ENCODE measurements at places on chromosomes 6 and 20.
A peak's percentile ranks its signal among the peaks of the same experiment; 100 is the strongest.

GRCh38 chr6:165178056-165178455, 131.3 kb downstream of the C6orf118 start:
- H3K4me3 ChIP-seq, result no peak overlapping the region
- no peaks in the 10 kb centered on the region for H3K36me3 ChIP-seq
- no peak for DNase-seq
- no peaks in the 10 kb centered on the region for H3K27me3 ChIP-seq
- no peak overlapping the region for H3K27ac ChIP-seq

GRCh38 chr20:63234693-63235398, 859 bp upstream of the BIRC7 start:
- no peaks in the 10 kb centered on the region for H3K27me3 ChIP-seq
- H3K4me1 ChIP-seq, result no peaks in the 10 kb centered on the region
- no peaks in the 10 kb centered on the region for H3K36me3 ChIP-seq
- no peak overlapping the region for H3K27ac ChIP-seq
- DNase-seq, result no peak
- H3K4me3 ChIP-seq, result no peak overlapping the region

- H3K4me3 ChIP-seq, result no peak overlapping the region
- no peaks in the 10 kb centered on the region for H3K4me1 ChIP-seq
- no peaks in the 10 kb centered on the region for H3K36me3 ChIP-seq
- H3K27me3 ChIP-seq, result no peaks in the 10 kb centered on the region
- no peak overlapping the region for H3K27ac ChIP-seq
- no peak for DNase-seq
Measured at GRCh38 chr6:88611721-88612120, 351.7 kb downstream of the RNGTT start.

DNA sequence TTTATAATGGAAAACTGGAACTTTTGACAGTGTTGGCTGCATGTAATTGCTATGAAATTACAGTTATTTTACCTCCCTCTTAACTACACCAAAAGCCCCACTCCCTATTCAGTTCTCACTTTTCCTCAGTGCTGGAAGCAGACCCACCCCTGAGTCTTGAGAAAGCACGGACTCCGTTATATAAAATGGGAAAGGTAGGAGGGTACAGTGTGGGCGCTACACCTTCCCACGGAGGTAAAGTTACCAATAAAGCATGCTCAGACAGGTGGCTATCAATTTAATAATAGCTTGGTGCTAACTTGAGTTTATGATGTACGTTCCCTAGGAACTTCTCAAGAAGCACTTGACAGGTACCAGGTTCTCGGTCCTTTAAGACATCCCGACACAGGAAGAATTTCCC, 59.0 kb downstream of the CLIC5 start:
- H3K4me1 ChIP-seq, result peaks cover 3% of the 10 kb centered on the region
- no peak overlapping the region for H3K27ac ChIP-seq
- no peak for DNase-seq
- H3K27me3 ChIP-seq, result no peaks in the 10 kb centered on the region

GRCh38 chr20:45229264-45230056, 8.3 kb downstream of the SEMG2 start:
- DNase-seq, result no peak
- no peak overlapping the region for H3K4me3 ChIP-seq
- H3K36me3 ChIP-seq, result no peaks in the 10 kb centered on the region
- H3K27me3 ChIP-seq, result no peaks in the 10 kb centered on the region
- no peaks in the 10 kb centered on the region for H3K4me1 ChIP-seq

DNA sequence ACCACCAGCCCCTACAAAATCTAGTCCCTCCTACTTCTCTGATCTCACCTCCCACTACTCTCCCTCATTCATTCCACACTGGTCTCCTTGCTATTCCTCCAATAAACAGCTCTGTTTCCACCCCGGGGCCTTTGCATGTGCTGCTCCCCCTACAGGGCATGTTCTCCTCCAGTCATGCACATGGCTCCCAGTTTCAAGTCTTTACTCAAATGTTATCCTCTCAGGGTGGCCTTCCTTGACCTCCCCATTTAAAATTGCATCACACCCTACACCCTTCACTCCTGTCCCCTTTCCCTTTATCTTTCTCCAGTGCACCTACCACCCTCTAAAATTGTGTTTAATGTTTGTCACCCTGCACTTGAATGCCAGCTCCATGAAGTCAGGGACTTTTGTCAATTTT, 174.5 kb downstream of the MRPL14 start:
- no peaks in the 10 kb centered on the region for H3K4me1 ChIP-seq
- H3K27ac ChIP-seq, result no peak overlapping the region

DNA sequence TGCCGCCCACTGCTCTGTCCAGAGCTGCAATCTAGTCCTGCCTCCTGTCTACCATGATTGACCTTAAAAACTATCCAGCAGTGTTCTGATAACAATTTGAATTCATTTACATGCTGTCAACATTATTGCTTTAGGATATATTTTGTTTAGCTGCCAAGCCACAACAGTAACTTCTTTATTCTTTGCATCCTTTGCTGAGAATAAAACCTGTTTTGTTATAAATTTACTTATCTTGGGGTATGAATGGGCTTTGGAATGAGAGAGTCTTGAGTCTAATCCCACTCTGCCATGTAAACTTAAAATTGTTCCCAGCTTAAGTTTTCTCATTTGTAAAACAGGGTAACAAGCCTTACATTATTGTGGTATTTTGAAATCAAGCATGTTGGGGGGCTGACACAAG, 116.4 kb downstream of the FLRT3 start:
- peaks cover 3% of the 10 kb centered on the region for H3K4me1 ChIP-seq
- no peak overlapping the region for H3K4me3 ChIP-seq
- H3K27ac ChIP-seq, result no peak overlapping the region
- no peaks in the 10 kb centered on the region for H3K27me3 ChIP-seq
- no peaks in the 10 kb centered on the region for H3K36me3 ChIP-seq

DNA sequence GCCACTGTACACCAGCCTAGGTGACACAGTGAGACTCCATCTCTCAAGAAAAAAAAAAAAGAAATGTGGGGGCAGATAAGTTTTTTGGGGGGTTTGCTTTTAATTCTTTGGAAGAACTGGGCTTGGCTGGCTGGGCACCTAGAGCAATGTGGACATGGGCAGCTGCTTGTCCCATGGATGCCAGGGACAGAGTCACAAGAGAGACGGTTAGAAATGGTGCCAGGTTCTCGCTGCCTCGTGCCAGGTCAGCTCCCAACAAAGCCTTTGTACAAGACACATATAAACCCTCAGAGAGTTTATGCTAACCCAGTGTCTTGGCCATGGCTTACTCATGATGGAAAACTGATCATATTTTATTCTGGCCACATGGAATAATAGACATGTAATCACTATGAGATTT, 76.2 kb upstream of the ESR1 start:
- no peaks in the 10 kb centered on the region for H3K36me3 ChIP-seq
- no peak overlapping the region for H3K4me3 ChIP-seq
- H3K27me3 ChIP-seq, result no peaks in the 10 kb centered on the region
- H3K4me1 ChIP-seq, result no peaks in the 10 kb centered on the region
- peak overlapping the region; percentile 32 for H3K27ac ChIP-seq
- DNase-seq, result no peak

GRCh38 chr6:14549304-14549770, 431.8 kb downstream of the CD83 start:
- H3K36me3 ChIP-seq, result no peaks in the 10 kb centered on the region
- H3K27me3 ChIP-seq, result no peaks in the 10 kb centered on the region
- no peak overlapping the region for H3K4me3 ChIP-seq
- no peak overlapping the region for H3K27ac ChIP-seq
- DNase-seq, result no peak

DNA sequence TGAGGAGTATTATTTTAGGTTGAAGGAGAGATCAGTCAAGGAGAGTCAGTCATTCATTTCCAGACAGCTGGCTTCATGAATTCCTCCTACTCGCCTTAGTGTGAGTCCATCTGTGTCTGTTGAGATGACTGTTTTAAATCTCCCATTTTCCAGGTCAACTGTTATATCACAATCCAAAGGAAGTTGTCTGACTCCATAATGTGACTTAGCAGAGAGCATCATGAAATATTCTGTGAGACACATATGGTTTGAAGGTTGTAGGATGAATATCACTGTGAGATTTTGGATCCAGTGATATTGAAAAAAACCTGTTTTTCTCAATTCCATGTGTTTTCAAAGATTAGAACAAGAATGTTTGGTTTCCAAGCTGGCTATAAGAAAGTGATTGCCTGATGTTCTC, 530.2 kb upstream of the MAN1A1 start:
- no peak for DNase-seq
- no peaks in the 10 kb centered on the region for H3K36me3 ChIP-seq
- no peaks in the 10 kb centered on the region for H3K4me1 ChIP-seq

DNA sequence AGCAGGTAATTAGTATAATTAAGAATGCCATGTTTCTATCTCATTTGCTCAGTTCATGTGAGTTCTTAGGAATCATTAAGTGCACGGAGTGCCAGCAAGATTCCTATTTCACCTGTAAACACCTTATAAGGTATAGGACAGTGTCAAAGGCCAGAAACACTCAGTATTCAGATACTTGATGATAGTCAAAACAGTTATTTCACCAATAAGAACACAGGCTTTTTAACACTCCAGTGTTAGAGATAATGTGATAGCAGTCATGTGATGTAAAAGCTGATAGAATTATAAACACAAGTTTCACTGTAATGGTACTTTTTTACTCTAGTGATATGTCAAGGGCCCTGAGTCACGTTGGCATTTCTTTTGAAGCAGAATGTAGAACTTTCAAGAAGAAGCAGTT, at the start of gene GPRC6A:
Gene GPRC6A, minus strand, starts transcription at position 101 of the 400 bp plus-strand sequence. Its CDS starts 70 bp downstream, at position 31.
- no peaks in the 10 kb centered on the region for H3K36me3 ChIP-seq
- H3K27me3 ChIP-seq, result no peaks in the 10 kb centered on the region
- H3K27ac ChIP-seq, result no peak within 1 kb of the TSS
- no peak within 1 kb of the TSS for H3K4me3 ChIP-seq

DNA sequence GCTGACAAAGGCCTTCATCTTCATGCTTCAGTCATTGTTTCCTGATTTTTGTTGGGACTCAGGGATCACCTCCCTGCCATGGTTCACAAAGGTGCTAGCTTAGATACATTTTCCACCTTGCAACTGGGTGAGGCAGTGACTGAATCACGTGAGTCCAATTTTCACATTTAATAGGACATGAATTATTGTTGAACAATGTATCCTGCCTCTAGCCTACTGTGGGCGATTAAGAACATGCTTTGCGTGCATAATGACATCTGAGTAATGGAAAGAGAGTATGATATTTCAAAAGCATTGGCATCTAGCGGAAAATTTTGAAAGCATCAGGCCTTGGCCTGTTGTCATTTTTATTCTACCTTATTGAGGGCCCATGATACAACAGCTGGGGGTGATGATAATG, 199.2 kb upstream of the JAG1 start:
- peaks cover 19% of the 10 kb centered on the region for H3K4me1 ChIP-seq
- H3K27me3 ChIP-seq, result no peaks in the 10 kb centered on the region
- no peak overlapping the region for H3K27ac ChIP-seq
- no peak overlapping the region for H3K4me3 ChIP-seq

DNA sequence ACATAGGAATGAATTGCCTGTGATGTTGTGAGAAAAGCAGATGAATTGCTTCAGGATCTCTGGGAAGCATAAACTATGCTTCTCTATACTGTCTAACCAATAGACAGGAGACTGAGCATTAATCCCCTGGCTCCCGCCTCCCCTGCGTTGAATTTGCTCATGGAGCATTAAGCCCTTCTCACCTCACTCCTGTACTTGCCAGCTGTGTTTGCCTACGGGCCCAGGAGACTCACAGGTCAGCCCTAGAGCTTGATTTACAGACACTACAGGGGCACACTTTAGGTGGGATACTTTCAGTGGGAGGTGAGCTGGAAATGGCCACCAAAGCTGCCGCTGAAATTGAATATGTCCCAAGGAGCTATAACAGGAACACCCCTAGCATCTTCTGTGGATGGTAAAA, 418.7 kb downstream of the CBLN4 start:
- no peak for DNase-seq
- H3K4me1 ChIP-seq, result no peaks in the 10 kb centered on the region

GRCh38 chr6:7758456-7758855, 32.6 kb downstream of the BMP6 start:
- no peaks in the 10 kb centered on the region for H3K36me3 ChIP-seq
- H3K27me3 ChIP-seq, result no peaks in the 10 kb centered on the region
- H3K4me3 ChIP-seq, result no peak overlapping the region
- no peak for DNase-seq
- H3K27ac ChIP-seq, result no peak overlapping the region
- peaks cover 5% of the 10 kb centered on the region for H3K4me1 ChIP-seq

GRCh38 chr20:2801286-2801728, 880 bp upstream of the CPXM1 start:
- H3K36me3 ChIP-seq, result no peaks in the 10 kb centered on the region
- DNase-seq, result no peak
- H3K4me1 ChIP-seq, result peaks cover 30% of the 10 kb centered on the region
- H3K27me3 ChIP-seq, result no peaks in the 10 kb centered on the region

DNA sequence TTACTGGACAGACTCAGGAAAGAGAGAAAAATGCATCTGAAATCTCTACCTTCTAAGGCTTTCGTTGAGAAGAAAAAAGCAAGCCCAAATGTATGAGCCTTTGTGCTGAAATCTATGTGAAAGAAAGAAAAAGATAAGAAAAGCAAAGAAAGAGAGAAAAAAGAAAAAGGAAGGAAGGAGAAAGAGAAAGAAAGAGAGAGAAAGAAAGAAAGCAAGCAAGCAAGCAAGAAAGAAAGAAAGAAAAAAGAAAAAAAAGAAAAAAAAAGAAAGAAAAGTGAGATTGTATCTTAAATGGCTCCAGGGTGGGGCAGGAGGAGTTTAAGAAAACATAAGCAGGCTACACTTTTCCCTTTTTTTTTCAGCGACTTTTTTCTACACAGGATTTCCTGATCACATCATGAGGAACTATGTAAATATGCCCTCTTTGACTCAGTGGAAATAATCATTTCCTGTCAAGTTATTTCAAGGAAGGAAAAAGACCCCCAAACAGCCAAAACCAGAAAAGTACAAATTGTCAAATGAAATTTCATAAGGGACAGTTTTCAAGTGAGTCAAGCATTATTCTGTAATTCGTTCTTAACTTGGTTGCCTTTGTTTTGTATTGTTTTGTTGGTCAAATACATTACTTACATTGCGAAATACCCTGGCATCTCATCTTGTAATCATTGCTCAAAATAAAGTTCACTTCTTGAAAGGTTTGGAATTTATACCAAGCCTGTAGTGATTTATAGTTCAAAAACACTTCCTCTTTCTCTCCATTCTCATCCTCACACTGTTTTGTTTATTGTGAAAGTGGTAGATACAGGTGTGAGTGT, 79.5 kb upstream of the RNF217 start:
- H3K4me1 ChIP-seq, result peaks cover 13% of the 10 kb centered on the region
- no peak overlapping the region for H3K4me3 ChIP-seq
- H3K36me3 ChIP-seq, result no peaks in the 10 kb centered on the region
- no peak overlapping the region for H3K27ac ChIP-seq
- H3K27me3 ChIP-seq, result no peaks in the 10 kb centered on the region

GRCh38 chr20:34127792-34128191, 15.7 kb upstream of the EIF2S2 start:
- H3K27me3 ChIP-seq, result no peaks in the 10 kb centered on the region
- H3K27ac ChIP-seq, result no peak overlapping the region
- no peaks in the 10 kb centered on the region for H3K36me3 ChIP-seq
- no peak overlapping the region for H3K4me3 ChIP-seq
- DNase-seq, result no peak

- H3K27ac ChIP-seq, result no peak overlapping the region
- DNase-seq, result no peak
- no peaks in the 10 kb centered on the region for H3K27me3 ChIP-seq
Measured at GRCh38 chr6:147548921-147549475, 40.5 kb downstream of the SAMD5 start.
